ENCODE measurements at places on chromosomes 2 and 18. TPM values are rescaled to one million over a fixed set of nuclear protein-coding genes. Genes with fewer than 3 reads are reported as not detected.

Gene RGPD3
- total RNA-seq = not detected

Gene ANKAR
- total RNA-seq = 0.49 TPM

Gene NDUFS1
- total RNA-seq = 87.9 TPM

Gene PLEKHH2
- total RNA-seq = 2.1 TPM

Gene AAK1
- total RNA-seq = 17.1 TPM

Gene ADAM23
- total RNA-seq = 0.02 TPM

Gene SDC1
- 2.7 TPM for total RNA-seq

Gene ABCG5
- not detected for total RNA-seq

- H3K4me3 ChIP-seq = no peak overlapping the region
- no peaks in the 10 kb centered on the region for H3K4me1 ChIP-seq
- DNase-seq = no peak
- H3K36me3 ChIP-seq = peaks cover 14% of the 10 kb centered on the region
- H3K27me3 ChIP-seq = no peaks in the 10 kb centered on the region
- no peak overlapping the region for H3K27ac ChIP-seq
These were observed 38.7 kb downstream of the CCDC138 start for GRCh38 chr2:108825254-108825653.

DNA sequence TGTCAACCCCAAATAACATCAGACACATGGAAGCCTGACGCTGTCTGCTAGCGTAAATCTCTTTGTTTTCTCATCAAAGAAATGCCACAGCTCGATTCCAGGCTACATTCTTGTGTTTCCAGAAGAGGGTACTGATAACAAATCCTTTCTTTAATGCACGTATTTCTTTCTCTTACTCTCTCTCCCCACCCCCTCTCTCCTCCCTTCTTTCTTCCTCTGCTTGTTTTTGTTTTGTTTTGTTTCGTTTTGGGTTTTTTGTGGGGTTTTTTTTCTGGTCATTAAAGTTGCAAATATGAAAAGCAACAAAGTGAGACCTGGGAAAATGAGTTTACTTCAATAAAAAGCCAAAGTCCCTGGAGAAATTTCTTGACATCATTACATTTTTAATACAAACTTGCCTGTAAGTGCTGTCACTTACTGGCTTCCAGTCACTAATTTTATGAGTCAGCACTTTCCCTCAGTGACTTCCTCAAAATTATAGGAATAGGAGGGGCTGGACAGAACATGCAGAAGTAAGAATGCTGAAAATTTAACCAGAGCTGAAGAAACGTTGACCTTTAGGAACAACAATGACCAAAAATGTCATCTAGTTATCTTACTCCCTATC, 106.7 kb upstream of the NABP1 start:
- peak overlapping the region; percentile 24 for H3K4me3 ChIP-seq
- DNase-seq = peak; percentile 56
- H3K36me3 ChIP-seq = no peaks in the 10 kb centered on the region
- H3K4me1 ChIP-seq = no peaks in the 10 kb centered on the region

DNA sequence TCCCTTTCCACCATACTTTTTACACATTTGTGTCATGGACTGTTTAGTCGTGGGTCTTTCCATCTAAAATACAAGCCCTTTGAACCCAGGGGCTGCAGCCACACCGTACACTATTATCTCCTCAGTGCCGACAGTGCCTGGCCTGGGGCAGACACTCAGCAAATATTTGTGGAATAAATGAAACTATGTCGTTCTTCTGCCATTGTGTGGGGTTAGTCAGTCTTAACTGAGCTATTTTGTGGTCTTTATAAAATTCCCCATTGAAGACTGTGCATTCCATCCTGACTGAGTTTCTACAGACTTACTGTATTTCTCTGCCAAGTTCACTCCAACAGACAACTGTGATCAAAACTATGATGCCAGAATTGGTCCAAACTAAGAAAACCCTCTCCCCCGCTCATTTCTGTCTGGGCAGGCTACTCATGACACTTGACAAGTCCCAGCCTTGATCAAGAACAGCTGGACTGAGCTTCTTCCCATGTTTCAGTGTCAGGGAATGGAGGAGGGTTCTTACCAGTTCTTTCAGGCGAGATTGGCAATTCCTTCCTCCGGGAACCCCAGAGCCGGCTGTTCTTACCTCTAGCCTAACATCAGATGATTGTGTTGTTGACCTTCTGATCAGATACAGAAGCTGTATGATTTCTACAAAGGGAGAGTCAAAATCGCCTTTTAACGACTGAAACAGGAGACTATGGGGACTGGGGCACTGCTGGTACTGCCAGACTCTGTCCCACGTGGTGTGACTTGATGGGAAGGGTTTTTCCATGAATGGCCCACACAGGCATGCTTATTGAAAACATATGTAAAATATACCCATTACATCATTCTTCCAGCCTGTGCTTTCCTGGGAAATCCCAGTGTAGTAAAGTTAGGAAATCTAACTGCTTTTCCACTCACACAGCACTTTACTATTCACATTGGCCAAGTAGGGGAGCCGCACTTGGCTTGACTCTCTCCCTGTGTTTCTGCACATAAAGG, 77.4 kb upstream of the NPAS2 start:
- no peak overlapping the region for H3K4me3 ChIP-seq
- H3K27ac ChIP-seq = no peak overlapping the region
- no peaks in the 10 kb centered on the region for H3K36me3 ChIP-seq
- no peaks in the 10 kb centered on the region for H3K27me3 ChIP-seq

DNA sequence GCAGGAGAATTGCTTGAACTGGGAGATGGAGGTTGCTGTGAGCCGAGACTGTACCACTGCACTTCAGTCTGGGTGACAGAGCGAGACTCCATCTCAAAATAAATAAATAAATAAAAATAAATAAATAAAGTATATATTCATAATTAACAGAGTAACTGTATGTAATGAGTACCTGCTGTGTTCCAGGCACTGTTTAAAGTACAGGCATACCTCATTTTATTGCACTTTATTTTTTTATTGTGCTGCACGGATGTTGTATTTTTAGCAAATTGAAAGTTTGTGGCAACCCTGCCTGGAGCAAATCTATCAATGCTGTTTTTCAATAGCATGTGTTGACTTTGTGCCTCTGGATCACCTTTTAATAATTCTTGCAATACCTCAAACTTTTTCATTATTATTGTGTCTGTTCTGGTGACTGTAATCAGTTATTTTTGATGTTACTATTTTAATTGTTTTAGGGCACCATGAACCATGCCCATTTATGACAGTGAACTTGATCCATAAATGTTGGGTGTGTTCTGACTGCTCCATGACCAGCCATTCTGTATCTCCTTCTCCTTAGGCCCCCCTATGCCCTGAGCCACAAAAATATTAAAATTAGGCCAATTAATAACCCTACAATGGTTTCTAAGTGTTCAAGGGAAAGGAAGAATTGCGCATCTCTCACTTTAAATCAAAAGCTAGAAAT, 27.5 kb upstream of the CD8A start:
- no peak overlapping the region for H3K4me3 ChIP-seq
- H3K4me1 ChIP-seq = peaks cover 6% of the 10 kb centered on the region
- H3K27ac ChIP-seq = no peak overlapping the region
- H3K36me3 ChIP-seq = no peaks in the 10 kb centered on the region
- no peaks in the 10 kb centered on the region for H3K27me3 ChIP-seq

GRCh38 chr2:48036312-48036711, 130.0 kb upstream of the FBXO11 start:
- H3K4me1 ChIP-seq = no peaks in the 10 kb centered on the region
- H3K27ac ChIP-seq = no peak overlapping the region
- no peak overlapping the region for H3K4me3 ChIP-seq
- DNase-seq = no peak
- no peaks in the 10 kb centered on the region for H3K36me3 ChIP-seq

DNA sequence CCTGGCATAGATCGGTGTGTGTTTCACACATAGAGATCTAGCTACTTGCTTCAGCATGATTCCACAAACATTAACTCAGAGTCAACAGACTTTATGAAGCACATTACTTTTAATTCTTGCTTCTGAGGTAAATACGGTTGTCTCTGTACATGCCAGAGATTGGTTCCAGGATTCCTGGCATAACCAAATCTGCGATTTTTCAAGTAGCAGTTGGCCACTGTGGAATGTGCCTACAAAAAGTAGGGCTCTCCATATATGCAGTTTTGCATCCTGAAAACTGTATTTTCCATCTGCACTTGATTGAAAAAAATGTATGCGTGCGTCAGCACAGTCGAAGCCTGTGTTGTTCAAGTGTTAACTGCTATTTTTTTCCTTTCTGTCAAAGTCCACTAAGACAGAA, 85.0 kb downstream of the ZAP70 start:
- H3K36me3 ChIP-seq = peaks cover 29% of the 10 kb centered on the region
- DNase-seq = no peak
- no peak overlapping the region for H3K27ac ChIP-seq

- peak; percentile 71 for DNase-seq
- peak overlapping the region; percentile 79 for H3K27ac ChIP-seq
- H3K4me3 ChIP-seq = no peak overlapping the region
- H3K27me3 ChIP-seq = no peaks in the 10 kb centered on the region
These were observed 111.4 kb downstream of the NFATC1 start for GRCh38 chr18:79507076-79507545.

- no peaks in the 10 kb centered on the region for H3K27me3 ChIP-seq
- H3K4me1 ChIP-seq = no peaks in the 10 kb centered on the region
- DNase-seq = no peak
- no peak overlapping the region for H3K4me3 ChIP-seq
These were observed 21.0 kb downstream of the PNPT1 start for GRCh38 chr2:55672630-55673029.

DNA sequence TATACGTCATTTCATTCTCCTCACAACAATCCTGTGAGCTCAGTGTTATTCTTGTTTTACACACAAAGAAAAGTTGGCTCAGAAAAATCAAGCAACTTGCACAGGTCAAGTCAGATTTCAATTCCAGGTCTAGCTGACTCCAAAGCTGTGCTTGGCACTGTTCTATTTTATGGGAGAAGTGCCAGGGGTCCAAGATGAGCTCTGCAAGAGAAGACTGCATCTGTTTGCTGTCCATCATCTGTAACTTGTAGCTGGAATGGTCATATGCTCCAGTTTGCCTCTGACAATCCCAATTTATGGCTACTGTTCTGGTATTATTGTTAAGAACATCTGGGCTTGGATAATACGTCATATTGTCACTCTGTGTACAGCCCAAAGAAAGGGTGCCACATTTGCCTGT, 28.9 kb downstream of the KCNF1 start:
- H3K36me3 ChIP-seq = no peaks in the 10 kb centered on the region
- no peak for DNase-seq
- H3K27ac ChIP-seq = no peak overlapping the region
- peaks cover 32% of the 10 kb centered on the region for H3K27me3 ChIP-seq

GRCh38 chr18:49585781-49586663, 24.2 kb downstream of the LIPG start:
- H3K27ac ChIP-seq = no peak overlapping the region
- no peak overlapping the region for H3K4me3 ChIP-seq
- DNase-seq = no peak
- no peaks in the 10 kb centered on the region for H3K27me3 ChIP-seq
- no peaks in the 10 kb centered on the region for H3K36me3 ChIP-seq
- H3K4me1 ChIP-seq = no peaks in the 10 kb centered on the region

DNA sequence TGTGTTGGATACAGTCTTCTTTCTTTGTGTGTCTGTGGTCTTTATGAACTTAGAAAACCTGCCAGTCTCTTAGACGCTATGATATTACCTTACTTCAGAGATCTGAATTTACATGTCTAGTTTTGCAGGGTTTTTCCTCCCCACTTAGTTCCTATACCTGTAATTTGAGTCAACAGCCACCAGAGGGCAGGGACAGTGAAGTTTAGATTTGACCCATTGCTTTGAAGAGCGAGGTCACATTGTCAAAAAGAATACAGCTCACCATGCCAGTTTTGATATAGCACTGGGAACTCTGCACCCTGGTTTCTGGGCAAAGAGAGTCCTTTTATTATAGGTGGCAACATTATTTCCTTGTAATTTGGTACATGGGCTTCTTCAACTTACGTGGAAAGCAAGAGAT, 102.3 kb downstream of the MAPK4 start:
- H3K27me3 ChIP-seq = peaks cover 9% of the 10 kb centered on the region
- H3K27ac ChIP-seq = no peak overlapping the region
- DNase-seq = peak; percentile 37
- H3K4me1 ChIP-seq = no peaks in the 10 kb centered on the region
- no peaks in the 10 kb centered on the region for H3K36me3 ChIP-seq

GRCh38 chr18:56748698-56749268, 97.6 kb downstream of the WDR7 start:
- DNase-seq = peak; percentile 9
- H3K4me1 ChIP-seq = no peaks in the 10 kb centered on the region
- H3K4me3 ChIP-seq = no peak overlapping the region
- H3K27me3 ChIP-seq = no peaks in the 10 kb centered on the region

- H3K27ac ChIP-seq = no peak overlapping the region
- H3K36me3 ChIP-seq = no peaks in the 10 kb centered on the region
- peaks cover 2% of the 10 kb centered on the region for H3K27me3 ChIP-seq
- no peaks in the 10 kb centered on the region for H3K4me1 ChIP-seq
- no peak overlapping the region for H3K4me3 ChIP-seq
- no peak for DNase-seq
These were observed 313.8 kb downstream of the MTX2 start for GRCh38 chr2:176582990-176583481.

GRCh38 chr18:38941711-38942561, 1376.3 kb upstream of the CELF4 start:
- H3K4me3 ChIP-seq = peak overlapping the region; percentile 16
- no peak for DNase-seq
- H3K36me3 ChIP-seq = no peaks in the 10 kb centered on the region
- no peaks in the 10 kb centered on the region for H3K4me1 ChIP-seq
- no peak overlapping the region for H3K27ac ChIP-seq

GRCh38 chr18:44856157-44856556, 175.5 kb downstream of the SETBP1 start:
- H3K27ac ChIP-seq = no peak overlapping the region
- H3K4me3 ChIP-seq = no peak overlapping the region
- no peak for DNase-seq
- no peaks in the 10 kb centered on the region for H3K27me3 ChIP-seq
- H3K4me1 ChIP-seq = no peaks in the 10 kb centered on the region

GRCh38 chr18:10011751-10012150, 97.9 kb downstream of the VAPA start:
- DNase-seq = no peak
- no peaks in the 10 kb centered on the region for H3K36me3 ChIP-seq
- H3K27ac ChIP-seq = no peak overlapping the region
- H3K4me3 ChIP-seq = no peak overlapping the region
- H3K27me3 ChIP-seq = peaks cover 48% of the 10 kb centered on the region

- H3K27me3 ChIP-seq = peaks cover 61% of the 10 kb centered on the region
- DNase-seq = no peak
- H3K4me1 ChIP-seq = no peaks in the 10 kb centered on the region
- H3K4me3 ChIP-seq = no peak overlapping the region
- no peaks in the 10 kb centered on the region for H3K36me3 ChIP-seq
These were observed 66.5 kb downstream of the PDCL3 start for GRCh38 chr2:100629309-100629708.

- peak overlapping the region; percentile 88 for H3K27ac ChIP-seq
- no peak overlapping the region for H3K4me3 ChIP-seq
- no peaks in the 10 kb centered on the region for H3K27me3 ChIP-seq
- peaks cover 15% of the 10 kb centered on the region for H3K4me1 ChIP-seq
These were observed 36.0 kb upstream of the TTC27 start for GRCh38 chr2:32591669-32592463.

DNA sequence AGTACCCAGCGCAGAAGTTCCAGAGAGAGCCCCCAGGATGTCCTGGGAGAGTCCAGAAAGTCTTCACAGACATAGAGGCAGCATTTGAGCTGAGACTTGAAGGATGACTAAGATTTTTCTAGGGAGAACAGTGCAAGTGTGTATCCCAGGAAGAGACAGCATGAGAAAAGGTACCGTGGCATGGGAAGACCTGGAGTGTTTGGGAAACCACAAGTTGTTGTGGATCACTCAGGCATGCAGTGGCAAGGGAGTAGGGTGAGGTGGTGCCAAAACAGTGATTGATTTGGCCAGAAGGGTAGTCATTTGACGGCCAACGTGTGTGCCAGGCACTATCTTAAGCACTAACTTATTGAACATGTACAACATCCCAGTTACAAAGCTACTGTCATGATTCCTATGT, 24.5 kb upstream of the KCNK3 start:
- H3K4me1 ChIP-seq = no peaks in the 10 kb centered on the region
- H3K36me3 ChIP-seq = no peaks in the 10 kb centered on the region
- peaks cover 30% of the 10 kb centered on the region for H3K27me3 ChIP-seq
- H3K27ac ChIP-seq = no peak overlapping the region
- DNase-seq = no peak

Data from K562 (cell line).